Testis (tissue), 5 donors: ENCODE measurements at places on chromosomes 16 and 17.

- DNase-seq: peak; percentile 27
These were observed 1.7 kb upstream of the CDH11 start for GRCh38 chr16:65123396-65124211.

GRCh38 chr17:49198211-49198610 is 12.2 kb downstream of the GNGT2 start:
- no peak for DNase-seq

GRCh38 chr17:32007463-32008298 is 498 bp downstream of the LRRC37B start:
- peak; percentile 67 for DNase-seq

DNA sequence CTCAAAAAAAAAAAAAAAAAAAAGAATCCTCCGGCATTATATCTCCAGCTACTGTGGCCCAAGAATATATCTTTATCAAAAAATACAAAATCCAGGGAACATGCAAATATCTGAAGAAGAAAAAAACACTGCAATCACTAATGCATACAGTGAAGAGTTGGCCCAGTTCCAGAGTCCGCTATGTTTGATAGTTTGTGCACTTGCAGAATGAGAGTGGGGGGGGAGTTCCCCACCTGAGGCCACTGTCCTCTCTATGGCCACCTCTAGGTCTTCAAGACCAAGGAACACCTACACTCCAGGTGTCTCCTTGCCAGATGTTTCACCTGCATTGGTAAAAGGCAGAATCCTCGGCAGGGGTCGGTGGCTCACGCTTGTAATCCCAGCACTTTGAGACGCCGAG is 4.0 kb downstream of the ZNF785 start:
- DNase-seq: no peak

DNA sequence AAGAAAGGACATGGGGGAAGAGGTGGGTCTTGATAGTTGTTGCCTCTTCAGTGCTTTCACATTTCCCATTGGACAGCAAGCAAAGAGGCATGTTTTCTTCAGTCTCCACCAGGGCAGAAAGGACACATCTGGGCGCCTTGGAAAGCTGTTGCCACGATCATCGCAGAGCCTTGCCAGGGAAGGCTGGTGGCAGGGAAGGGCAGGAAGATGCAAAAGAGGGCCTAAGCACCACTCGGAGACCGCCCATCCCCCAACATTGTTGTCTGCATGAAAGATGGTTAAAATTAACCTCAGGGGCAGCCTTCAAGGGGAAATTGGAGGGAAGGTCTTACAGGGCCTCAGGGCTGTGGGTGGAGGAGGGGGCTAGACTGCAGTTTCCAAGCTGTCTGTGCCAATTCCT is 114.2 kb downstream of the SOX9 start:
- no peak for DNase-seq

- no peak for DNase-seq
These were observed 10.1 kb downstream of the MGRN1 start for GRCh38 chr16:4634768-4635167.

GRCh38 chr17:74361230-74362068 is at the start of gene BTBD17:
Gene BTBD17 (minus strand): TSS chr17:74361868. CDS start chr17:74361819, 49 bp downstream.
- DNase-seq: peak; percentile 73

GRCh38 chr16:19086322-19087199 is 19.1 kb downstream of the COQ7 start:
- peak; percentile 88 for DNase-seq

DNA sequence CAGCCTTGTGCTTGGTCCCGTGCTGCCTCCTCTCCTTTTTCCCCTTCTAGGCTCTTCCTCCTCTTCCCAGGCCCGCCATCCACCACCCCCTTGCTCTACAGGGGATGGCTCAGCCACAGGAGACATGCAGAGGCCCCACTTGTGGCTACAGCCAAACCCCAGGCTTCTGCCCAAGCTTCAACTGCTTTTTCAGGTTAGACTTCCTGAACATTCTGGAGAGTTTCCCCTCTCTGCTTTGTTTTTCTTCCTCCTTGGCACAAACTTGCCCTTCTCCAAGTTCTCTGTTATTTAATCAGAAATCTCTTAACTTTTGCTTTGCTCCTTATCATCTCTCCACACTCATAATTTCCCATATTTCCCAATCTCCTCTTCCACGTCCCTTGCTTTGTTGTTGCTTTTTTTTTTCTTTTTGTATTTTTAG is 18.3 kb upstream of the HAS3 start:
- no peak for DNase-seq

- DNase-seq: no peak
These were observed 30.4 kb upstream of the FBXW10B start for GRCh38 chr17:15649861-15650421.

- no peak for DNase-seq
These were observed 20.8 kb upstream of the TMIGD1 start for GRCh38 chr17:30354701-30355100.

DNA sequence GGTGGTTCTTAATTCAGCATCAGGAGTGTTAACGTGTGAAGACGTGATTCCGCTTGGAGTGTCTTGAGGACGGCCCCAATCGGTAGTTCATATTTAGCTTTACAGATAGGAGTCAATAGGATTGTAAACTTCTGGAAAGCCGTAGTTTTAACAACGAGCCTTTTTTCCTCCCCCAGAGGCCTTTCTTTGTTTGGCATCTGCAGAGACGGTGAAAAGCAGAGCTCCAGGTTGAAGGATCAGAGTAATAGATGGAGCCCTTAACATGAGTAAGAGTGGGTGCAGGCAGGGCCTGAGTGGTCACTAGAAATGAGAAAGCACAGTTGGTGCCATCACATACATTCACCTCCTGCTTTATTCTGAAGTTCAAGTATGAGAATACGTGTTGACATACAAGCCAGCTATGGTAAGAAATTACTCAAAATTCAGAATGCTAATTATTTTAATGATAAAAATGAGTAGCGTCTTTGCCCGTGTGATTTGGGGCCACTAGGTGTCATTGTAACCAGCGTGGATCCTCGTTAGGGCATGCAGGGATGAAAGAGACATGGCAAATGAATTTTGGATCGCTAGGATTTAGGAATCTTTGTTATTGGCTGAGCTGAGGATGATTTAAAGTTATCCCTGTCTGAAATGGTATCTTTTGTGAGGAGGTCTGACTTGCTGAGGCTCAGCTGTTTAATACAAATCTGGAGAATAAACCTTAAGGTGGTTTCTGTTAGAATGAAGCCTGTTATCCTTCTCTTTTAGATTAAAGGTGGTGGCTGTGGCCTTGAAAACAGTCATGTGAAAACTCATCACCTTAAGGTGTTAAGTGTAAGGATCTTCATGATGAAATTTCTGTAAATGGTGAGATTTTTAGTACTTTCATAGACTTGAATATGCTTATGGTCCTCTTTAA is 18.6 kb downstream of the PRCD start:
- DNase-seq: no peak

GRCh38 chr16:50696575-50697420 is 3.4 kb downstream of the NOD2 start:
- peak; percentile 78 for DNase-seq

GRCh38 chr16:88373211-88373610 is 9.5 kb upstream of the ZNF469 start:
- DNase-seq: no peak

DNA sequence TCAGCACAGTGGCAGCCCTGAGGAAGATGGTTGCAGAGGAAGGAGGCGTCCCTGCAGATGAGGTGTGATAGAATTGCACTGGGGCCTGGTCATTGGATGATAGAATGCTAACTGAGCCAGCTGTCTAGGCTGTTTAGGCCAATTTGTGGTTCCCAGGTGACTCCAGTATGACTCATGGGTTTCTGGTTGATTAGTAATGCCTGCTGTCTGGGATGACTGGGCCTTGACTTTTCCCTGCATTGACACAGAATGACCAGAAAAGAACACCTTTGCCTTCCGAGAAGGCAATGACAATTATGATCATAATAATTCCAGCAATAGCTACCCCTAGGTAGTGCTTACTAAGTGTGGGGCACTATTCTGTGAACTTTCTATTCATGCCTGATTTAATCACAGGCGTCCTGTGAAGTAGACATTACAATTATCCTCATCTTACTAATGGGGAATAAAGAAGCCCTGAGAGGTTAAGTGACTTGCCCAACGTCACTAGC is 31.5 kb downstream of the USP43 start:
- no peak for DNase-seq

- DNase-seq: no peak
These were observed 12.1 kb downstream of the VMP1 start for GRCh38 chr17:59719526-59719925.

- peak; percentile 82 for DNase-seq
These were observed at the start of gene PNMT for GRCh38 chr17:39667945-39668924. Gene PNMT (plus strand): TSS chr17:39668453. CDS start chr17:39668476, 23 bp downstream.

GRCh38 chr16:87725596-87726235 is 40.1 kb downstream of the KLHDC4 start:
- DNase-seq: no peak

DNA sequence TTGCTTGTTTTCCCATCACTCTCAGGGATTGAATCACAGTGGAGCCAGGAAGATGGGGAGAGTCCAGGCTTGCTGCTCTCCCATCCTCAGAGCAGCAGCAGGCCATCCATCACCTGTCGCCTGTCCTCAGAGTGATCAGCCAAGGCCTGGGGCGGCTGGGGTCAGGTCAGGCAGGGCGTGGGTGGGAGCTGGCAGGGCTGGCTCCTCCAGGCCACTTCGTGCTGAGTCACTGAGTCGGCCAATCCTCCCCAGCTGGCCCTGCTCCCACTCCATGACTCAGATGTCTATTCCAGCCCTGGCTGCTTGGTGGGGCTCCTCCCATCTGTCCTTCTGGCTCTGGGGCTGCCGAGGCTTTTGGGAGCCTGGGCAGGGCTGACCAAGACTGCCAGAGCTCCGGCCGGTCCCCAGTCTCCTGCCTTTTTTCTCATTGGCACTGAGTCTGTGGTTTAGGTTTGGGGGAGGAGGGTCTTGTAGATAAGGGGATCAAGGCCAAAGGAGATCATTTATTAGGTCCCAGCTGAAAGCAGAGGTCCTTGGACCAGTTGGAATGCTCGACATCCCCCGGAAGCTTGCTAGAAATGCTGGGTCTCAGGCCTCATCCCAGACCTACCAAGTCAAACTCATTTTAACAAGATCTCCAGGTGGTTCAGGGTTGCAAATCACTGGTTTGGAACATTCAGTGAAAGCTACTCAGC is 72.7 kb downstream of the ABCC1 start:
- peak; percentile 96 for DNase-seq
